OCI-LY7 (cell line): ENCODE measurements at places on chromosomes 4 and X.

DNA sequence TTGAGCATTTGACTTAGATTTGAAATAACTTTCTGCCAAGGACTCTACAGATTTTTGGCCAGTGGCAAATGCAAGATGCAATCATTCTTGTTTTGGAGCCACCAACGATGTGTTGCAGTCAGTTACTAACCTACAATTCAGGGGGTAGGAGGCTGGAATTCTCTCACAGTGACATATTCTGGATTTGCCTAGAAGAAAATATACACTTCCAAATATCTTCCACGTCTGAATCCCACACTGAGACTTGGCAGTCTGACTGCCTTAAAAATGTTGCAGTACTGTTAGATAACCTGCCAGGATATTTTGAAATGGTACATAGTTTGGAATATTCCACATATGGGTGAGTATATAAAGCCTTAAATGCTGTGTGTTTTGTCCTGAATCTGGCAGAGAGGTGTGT lies 27.6 kb upstream of the AGTR2 start:
- no peak for DNase-seq

- DNase-seq = no peak
Measured at GRCh38 chrX:100969936-100970335, 428 bp downstream of the ARL13A start.

DNA sequence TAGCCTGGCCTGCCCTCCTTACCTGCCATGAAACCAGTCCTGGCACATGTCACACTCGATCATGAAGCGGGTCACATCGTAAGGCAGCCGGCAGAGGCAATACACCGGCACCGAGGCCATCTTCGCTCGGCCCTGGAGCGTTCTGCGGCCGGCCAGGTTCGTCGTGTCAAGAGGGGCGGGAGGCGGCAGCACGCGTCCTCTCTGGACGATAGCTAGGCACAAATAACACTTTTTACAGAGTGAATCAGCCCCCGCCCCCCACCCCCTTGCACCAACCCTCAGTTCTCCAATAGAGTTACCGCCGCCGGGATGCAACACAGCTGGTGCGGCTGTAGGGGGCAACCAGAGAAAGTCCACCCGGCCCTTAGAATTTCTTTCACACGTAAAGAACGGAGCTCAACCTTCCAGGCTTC lies 1.7 kb downstream of the PHF8 start:
- peak; percentile 72 for DNase-seq

GRCh38 chr4:1449475-1449832 lies 43.2 kb upstream of the NKX1-1 start:
- DNase-seq = no peak

DNA sequence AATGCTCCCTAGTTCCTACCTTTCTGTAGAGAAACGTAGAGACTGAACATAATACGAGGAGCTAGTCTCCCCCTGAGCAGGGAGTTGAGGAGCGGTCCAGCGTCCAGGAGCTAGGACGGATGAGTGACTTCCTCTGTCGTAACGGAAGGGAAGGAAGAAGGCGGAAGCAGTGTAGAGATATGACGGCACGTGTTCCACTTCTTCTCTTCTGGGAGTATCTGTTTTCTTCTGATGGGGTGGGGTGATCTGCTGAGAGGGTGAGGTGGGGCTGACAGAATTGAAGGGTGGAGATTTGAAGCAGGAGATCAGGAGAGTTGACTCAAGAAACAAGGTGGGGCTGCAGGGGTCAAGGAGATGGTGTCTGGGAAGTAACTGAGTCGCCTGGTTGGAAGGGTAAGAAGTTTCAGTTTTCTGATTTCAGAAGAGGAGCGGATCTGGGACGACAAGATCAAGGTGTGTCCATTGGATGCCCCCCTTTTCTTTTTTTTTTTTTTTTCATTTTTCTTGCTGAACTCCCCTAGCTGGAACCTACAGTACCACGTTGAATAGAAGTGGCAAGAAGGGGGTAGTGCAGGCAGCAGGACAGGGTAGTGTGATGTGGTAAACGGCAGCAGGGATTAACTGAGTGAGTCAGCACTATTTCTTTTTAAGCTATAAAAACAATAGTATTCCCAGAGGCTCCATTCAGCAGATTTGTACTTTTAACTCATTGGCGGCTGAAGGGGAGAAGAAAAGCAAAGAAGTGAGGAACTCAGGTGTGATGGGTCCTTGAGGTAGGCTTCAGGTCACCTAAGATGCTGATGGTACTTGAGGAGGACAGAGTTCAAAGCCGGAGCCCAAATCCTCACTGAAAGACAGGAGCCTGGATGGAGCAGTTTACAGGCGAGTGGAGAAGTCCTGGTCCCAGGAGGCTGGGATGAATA lies 50.8 kb upstream of the SETD7 start:
- no peak for DNase-seq

DNA sequence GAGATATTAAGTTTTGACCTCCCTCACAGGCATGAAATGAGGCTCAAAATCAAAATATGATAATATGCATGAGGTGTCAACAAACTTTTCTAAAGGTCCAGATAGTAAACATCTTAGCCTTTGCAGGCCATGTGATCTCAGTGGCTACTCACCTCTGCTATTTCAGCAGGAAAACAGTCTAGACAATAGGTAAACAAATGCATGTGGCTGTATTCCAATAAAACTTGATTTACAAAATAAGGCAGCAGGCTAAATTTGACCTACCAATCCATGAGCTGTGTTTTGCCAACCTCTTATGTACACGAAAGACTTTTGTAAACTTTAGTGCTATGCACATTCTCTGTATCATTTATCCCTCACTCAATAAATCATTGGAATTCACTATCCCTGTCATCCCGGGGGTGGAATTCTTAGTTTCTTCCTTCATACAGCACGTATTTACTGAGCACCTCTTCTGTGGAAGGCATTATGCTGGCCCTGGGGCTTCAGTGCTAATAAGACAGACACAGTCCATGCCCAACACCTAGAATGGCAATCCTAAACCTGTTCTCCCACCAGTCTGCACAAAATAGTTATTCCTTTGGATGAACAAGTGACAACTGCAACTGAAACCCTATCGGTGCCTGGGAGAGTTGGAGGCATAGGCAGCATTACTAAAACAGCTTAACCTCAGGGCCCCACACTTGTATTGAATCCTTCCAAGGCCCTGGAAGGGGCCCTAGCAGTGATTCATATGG lies 19.9 kb downstream of the MAGEB17 start:
- DNase-seq = no peak

GRCh38 chrX:9342561-9343051 lies 122.3 kb upstream of the TBL1X start:
- no peak for DNase-seq

- DNase-seq = no peak
Measured at GRCh38 chr4:180542445-180543100, 1700.6 kb upstream of the TENM3 start.

DNA sequence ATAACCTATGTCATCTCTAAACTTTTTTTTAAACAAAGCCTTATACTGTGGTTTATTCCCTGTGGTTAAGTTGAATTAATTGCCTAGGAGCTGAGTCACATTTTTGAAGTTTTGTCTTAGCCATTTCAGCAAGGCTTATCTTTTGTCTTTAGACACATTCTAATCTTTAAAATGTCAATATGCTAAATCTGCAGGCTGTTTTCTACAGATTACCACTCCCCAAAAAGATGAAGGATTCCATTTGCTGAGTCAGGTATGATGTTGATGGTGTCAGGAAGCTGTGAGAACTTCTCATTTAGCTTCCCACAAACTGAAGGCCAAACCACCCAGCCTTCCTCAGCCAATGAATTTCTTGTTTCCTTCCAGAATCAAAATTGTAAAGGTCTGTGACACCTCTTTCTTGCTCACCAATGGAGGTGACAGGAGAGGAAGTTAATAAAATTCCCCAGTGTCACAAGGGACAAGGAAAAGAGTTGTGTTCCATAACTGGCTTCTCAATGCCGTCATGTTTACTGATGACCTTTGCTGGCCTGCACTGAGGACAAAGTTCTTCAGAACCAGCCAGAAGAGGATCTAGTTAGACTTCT lies 3.7 kb upstream of the CXCL6 start:
- DNase-seq = no peak

GRCh38 chrX:79366556-79366872 lies 620 bp downstream of the ITM2A start:
- DNase-seq = no peak

- no peak for DNase-seq
Measured at GRCh38 chr4:53101191-53101581, 239.1 kb downstream of the RASL11B start.

DNA sequence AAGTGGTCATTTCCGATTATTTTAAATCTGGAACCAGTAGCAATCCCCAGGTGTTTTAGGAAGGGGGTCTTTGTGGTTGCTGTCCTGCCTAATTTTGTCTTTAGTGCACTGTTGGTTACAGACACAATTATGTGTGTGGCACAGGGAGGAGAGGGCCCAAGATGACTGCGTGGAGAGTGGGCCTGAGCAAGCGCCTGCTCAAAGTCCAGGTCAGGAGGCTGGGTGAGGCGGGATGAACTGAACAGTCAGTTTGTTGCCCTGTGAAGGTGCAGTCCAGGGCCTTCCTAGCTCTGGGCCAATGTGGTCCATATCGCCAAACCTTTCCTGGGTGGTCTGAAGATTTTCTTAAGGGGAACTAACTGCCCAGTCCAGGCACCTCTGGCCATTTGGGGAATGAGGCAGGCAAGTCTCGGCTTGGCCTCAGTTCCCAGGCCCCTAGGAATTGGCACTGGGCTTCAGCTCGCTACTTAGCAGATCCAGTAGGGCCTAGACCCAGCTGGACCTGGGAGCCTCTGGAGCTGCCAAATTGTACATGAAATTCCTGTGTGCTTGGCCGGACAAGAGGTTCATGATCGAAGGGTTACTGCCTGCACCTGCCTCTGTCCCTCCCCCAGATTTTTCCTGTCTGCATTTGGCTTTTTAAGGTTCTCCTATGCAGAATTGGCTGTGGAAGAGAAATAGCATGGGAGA lies 47.6 kb downstream of the ANAPC4 start:
- DNase-seq = no peak

GRCh38 chr4:26737385-26737784 lies 123.3 kb upstream of the STIM2 start:
- DNase-seq = no peak

GRCh38 chrX:130253916-130254315 lies 14.8 kb downstream of the ZNF280C start:
- no peak for DNase-seq

- no peak for DNase-seq
Measured at GRCh38 chrX:29318012-29318411, 730.8 kb downstream of the IL1RAPL1 start.

GRCh38 chr4:55617587-55618197 lies 18.4 kb downstream of the NMU start:
- no peak for DNase-seq
